ENCODE measurements at places on chromosomes 4 and X.

DNA sequence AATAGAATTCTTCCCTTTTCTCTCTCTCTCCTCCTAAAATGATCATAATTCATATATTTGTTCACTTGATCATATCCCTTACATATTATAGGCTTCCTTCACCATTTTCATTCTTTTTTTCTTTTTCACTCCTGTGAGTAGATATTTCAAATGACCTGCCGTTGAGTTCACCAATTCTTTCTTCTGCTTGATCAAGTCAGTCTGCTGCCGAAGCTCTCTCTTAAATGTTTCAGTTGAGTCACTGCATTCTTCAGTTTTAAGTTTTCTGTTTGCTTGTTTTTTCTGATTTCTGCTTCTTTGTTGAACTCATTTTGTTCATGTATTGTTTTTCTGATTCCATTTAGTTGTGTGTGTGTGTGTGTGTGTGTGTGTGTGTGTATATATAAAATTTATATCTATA is 354.3 kb downstream of the GPAT3 start:
- no peak for DNase-seq

DNA sequence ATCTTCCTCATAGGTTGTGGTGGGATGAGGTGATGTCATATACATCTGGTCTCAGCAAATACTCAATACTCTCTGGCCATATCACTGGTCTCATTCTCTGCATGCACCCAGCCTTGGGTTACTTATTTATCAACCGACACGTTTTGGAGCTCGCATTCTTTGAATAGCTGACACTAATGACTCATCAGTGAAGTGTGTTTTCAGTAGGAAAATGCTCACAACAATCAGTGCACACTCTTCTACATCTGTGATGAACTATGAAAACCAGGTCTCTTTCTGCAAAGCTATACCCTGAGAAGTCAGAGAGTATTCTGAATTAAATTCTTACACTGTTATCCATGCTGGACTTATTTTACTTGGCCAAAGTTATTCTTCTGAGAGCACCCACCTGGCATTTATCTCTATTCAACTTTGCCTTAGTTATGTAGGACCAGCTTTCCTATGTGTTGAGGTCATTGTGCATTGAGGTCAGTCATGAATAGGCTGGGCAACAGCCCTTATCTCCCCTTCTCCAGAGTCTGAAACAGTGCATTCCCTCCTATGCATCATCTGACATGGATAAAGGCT is 58.7 kb upstream of the DHX15 start:
- DNase-seq: no peak

DNA sequence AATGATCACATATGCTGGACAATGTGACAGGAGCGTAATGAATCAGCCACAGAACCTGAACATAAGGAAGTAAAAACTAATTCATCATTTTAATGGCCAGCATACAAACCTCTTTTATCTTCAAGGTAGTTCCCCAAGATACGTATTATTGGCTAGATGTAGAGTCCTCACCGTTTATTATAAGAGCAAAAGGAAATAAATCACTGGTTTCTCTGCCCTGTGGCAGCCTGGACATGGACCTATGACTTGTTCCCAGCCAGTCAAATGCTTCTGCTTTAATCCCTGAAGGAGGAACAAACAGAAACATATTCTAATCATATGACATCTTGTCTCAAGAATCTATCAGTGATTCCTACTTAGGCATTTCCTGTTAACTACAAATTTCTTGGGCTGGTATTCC is 86.8 kb upstream of the FAM241A start:
- DNase-seq: no peak

DNA sequence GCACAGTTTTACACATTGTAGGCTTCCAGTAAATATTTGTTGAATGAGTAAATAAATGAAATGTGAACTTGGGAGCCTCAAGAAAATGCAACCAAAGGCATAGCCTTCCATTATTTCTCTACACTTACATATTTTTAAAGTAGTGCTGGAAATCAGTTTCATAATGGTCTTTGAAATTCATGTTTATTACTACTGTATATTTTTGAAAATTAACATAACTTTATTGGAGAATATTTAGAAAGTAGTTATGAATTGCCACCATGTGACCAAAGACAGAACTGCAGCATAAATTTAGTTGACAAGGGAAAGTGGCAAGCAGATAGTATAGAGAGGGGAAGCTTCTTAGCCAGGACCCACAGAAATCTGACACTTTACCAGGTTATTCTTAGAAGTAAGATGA is 6.4 kb downstream of the TCEAL8 start:
- DNase-seq: no peak

- no peak for DNase-seq
Observed at GRCh38 chr4:176187624-176188023, 7.8 kb downstream of the SPATA4 start.

DNA sequence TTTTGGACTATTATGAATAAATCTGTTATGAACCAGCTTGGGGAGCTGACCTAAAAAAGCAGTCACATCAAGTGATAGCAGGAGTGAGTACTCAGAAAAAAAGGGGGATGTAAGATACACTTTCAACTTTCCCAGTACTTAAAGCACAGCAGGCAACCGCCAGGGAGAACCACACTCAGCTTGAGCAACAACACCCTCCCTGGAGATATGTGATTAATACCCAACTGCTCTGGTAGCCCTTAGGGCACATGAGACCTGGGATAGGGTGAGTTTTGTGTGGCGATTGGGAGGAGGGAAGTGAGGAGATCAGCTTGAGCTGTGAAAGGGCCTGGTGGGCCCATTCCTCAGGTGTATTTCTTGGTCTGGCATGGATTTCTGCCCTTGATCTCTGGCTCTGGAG is 220.3 kb upstream of the SFRP2 start:
- DNase-seq: no peak

- DNase-seq: no peak
Observed at GRCh38 chr4:189385098-189385497, 555.6 kb upstream of the FRG1 start.

- DNase-seq: no peak
Observed at GRCh38 chr4:78691971-78692821, 84.0 kb upstream of the BMP2K start.

DNA sequence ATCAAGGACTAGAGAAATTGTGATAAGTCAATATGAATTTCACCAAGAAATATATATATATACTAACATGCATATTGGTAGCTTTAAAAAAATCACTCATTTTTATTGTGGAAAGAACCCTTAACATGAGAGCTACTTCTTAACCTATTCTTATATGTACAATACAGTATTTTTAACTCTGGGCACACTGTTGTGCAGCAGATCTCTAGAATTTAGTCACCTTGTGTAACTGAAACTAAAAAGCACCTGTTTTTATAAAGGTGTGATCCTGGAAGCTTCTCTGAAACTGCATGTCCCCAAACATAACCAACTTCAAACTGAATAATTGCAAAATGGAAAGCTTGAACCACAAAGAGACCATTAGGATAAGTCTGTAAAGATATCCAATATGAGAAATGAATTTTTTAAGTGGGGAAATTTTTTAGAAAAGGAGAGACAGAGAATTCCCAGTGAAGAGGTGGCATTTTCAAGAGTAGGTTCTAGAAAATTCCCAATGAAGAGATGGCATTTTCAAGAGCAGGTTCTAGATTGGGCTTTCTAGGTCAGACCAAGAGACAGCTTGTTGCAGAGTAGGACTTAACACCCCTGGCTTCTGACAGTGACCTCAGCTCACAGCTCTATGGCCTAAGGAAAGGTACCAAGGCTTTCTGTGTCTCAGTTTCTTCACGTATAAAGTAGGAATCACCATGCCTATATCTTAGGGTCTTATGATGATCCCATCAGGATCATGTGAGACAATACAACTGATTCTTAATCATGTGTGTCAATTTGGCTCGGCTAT is 22.0 kb upstream of the PPARGC1A start:
- DNase-seq: no peak

GRCh38 chrX:121231566-121232358 is 184.4 kb downstream of the GLUD2 start:
- no peak for DNase-seq

- DNase-seq: no peak
Observed at GRCh38 chrX:103656617-103657016, 27.8 kb downstream of the TCEAL1 start.

DNA sequence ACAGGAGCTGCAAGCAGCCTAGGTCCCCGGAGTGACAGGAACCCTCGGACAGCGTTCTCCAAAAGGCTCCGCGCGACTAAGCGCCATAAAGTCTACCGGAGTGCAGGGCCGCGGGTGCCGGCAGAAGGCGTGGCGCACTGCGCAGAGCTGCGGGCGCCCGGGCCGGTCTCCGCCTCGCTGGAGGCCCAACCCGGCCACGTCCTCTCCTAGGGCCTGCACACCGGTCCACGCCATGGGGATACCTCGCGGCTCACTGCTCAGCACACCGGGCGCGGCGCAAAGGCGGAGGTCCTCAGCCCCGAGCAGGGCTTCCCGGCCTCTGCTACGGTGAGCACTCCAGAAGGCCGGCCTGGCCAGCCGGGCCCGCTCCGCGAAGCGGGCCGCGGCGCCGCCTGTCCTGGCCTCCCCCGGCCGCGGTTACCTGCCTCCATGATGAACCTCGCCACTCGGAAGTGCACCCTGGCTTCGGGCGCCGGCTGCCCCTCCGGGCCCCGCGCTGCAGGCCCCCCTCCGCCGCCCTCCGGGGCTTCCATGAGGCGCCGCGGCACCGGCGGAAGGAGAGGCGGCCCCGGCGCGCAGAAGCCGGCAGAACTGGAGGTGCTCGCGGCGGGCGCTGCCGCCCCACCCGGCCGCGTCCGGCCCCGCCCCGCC is at the start of gene CCNQ:
CCNQ (minus strand) TSS at position 599 of the 651 bp plus-strand sequence; CDS start at position 533, 66 bp downstream.
- no peak for DNase-seq

GRCh38 chr4:161817914-161818313 is 345.9 kb downstream of the FSTL5 start:
- DNase-seq: no peak

- DNase-seq: no peak
Observed at GRCh38 chr4:76571274-76571673, 136.2 kb downstream of the SHROOM3 start.

- DNase-seq: peak; percentile 16
Observed at GRCh38 chr4:67092351-67092750, 453.0 kb downstream of the CENPC start.

DNA sequence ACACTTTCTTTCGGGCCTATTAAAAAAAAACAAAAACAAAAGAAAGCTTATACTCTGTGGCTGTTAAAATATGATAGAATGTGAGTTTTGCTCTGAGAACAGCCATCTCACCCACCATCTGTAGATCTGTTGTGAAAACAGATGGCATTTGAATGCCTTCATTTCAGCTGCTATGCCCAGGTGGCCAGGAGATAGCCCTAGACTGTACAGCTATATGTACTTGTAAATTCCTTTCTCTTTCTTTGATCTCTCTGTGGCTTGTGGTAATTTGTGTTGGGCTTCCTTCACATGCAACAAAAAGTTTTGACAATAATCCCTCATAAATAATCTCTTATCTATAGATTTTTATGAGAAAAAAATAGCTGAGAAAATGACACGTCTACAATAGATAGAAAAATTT is 38.1 kb downstream of the PNPLA4 start:
- no peak for DNase-seq

GRCh38 chr4:15239866-15240265 is 188.0 kb upstream of the C1QTNF7 start:
- DNase-seq: no peak

- DNase-seq: no peak
Observed at GRCh38 chrX:105460376-105460775, 239.9 kb upstream of the TEX13A start.

- no peak for DNase-seq
Observed at GRCh38 chr4:72712997-72713396, 144.0 kb upstream of the ADAMTS3 start.

DNA sequence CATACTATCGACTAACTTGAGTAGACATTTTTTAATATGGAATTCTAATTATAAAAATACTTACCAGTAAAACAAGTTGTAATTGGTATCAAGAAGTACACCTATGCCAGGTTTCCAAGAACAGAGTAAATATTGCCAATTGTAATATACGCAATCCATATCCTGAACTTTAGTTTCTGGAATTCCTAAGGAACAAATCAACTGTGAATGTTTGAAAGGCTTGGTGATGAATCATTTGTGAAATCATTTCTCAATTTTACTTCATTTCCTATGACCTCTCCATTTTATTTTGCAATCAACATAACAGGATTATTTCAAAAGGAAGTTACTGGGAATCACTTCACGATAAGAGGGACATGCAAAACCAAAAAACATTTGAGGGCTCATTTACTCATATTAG is 3.7 kb downstream of the IL13RA2 start:
- no peak for DNase-seq

DNA sequence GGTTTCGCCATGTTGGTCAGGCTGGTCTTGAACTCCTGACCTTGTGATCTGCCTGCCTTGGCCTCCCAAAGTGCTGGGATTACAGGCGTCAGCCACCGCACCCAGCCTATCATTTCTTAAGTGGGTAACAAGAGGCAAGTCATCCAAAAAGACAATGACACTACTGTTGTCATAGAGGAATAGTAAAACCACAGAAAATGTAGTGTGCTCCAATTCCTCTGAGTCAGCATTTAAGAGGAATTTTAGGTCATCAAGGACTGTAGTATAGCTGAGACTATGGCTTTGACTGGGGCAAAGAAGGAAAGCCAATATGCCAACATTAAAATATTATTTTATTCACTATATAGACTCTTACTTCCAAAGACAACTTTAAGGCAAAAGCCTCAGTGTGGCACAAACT is 48.4 kb downstream of the ATP8A1 start:
- DNase-seq: no peak

- no peak for DNase-seq
Observed at GRCh38 chrX:24334461-24334860, 20.6 kb upstream of the SUPT20HL2 start.

DNA sequence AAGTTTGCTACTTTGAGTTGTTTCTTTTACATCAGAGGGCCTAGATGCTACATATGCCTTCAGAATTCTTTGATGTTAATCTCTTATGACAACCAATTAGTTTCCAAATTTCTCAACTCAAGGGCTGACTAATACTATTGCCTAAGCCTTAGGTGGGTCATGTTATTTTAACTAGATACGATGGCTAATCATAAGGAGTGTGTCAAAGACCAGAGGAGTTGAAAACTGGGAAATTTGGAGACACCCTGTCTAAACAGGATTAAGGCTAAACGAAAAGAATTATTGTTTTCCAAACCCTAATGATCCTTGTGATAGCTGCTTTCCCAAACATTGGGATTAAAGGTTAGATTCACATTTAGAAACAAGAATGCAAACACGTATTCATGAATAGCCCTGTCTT is 228.5 kb downstream of the PCDH7 start:
- DNase-seq: no peak

DNA sequence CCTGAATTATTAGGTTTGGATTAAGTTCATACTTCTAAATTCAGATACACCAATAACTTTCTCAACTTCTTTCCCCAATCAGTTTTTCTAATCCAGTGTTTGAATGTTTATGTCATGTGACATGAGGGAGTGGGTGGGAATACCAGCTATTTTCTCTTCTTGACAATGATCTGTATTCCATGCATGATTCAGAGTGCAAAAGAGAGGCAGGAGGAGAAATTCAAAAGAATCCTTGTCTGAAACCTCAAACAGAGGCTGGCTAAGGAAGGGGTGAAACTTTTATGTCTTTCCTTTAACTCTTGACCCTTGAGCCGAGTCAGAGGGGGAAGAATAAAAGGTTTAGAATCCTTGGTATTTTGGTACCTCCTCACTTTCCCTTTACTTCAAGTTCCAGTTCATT is 544.7 kb downstream of the SPRY1 start:
- DNase-seq: no peak

Measured in NCI-H187 (cell line).